A549 (cell line): ENCODE measurements at places on chromosomes 7 and 10.

DNA sequence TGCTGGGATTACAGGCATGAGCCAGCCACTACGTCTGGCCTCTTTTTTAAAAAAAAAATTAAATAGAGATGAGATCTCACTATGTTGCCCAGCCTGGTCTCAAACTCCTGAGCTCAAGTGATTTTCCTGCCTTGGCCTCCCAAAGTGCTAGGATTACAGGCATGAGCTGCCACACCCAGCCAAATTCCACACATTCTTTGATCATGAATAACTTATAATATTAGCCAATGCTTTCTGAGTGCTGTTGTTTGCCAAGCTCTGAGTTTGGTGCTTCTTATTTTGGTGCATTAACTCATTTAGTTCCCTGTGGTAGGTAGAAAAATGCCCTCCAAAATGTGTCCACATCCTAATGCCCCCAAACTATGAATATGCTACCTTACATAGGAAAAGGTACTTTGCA is 47.2 kb upstream of the MKI67 start:
- DNase-seq = no peak

- DNase-seq = no peak
Measured at GRCh38 chr10:77639756-77640155, 2.1 kb upstream of the KCNMA1 start.

DNA sequence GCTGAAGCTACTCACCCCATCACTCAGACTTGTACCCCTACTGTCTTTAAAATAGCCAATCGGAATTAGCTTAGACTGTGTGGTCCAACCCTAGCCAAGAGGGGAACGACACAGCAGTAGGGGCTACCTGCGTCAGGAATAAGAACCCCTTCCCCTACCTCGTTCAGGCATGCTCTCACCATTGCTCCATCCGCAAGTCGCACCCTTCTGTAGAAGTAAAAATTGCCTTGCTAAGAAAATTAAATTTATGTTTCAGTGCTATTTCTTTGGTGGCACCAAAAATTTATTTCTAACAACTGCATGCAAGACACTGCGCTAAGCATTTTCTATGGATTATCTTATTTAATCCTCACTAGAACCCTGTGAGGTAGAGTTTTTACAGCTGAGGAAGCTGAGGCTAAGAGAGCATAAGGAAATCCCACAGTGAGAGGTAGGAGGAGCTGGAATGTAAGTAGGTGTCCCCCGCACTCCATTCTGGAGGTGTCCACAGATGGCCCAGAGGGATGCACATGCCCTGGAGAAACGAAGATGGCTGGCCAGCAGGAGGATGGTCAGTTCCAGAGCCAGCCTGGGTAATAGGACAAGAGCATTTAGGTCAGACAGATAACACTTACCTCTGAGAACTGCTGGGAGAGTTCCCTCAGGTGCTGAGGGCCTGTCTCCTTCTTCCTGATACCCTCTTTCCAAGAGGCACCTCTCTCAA is 15.3 kb upstream of the CACUL1 start:
- no peak for DNase-seq

GRCh38 chr10:92419740-92420545 is 129.0 kb downstream of the MARCHF5 start:
- DNase-seq = no peak

DNA sequence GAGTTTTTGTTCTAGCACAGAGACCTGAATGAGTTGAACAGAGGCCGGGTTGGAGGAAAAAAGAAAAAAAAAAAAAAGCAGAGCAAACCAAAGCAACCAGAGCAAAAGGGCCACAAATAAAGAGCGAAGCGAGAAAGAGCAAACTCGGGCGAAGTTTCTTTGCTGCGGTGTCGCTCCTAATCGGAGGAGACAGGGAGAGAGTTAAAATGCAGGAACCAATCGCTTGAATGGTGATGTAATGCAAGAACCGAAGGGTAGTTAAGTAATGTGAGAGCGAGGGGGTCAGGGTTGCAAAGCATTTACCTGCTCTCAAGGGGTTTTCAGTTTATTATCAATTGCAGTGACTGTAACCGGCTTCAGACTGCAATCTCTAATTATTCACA is 271.7 kb downstream of the TRIL start:
- peak; percentile 5 for DNase-seq

GRCh38 chr10:74932648-74933047 is 106.2 kb downstream of the KAT6B start:
- no peak for DNase-seq

- no peak for DNase-seq
Measured at GRCh38 chr10:6052247-6053221, 9.6 kb downstream of the IL2RA start.

- no peak for DNase-seq
Measured at GRCh38 chr7:128323040-128323439, 20.7 kb downstream of the RBM28 start.
